ENCODE measurements at places on chromosomes 12 and 14. TPM values are rescaled to one million over a fixed set of nuclear protein-coding genes. Genes with fewer than 3 reads are reported as not detected.
A peak's percentile ranks its signal among the peaks of the same experiment; 100 is the strongest.

GRCh38 chr12:43416981-43417380 is 135.0 kb downstream of the ADAMTS20 start:
- DNase-seq, result no peak

The AQP5 gene
- not detected for total RNA-seq

DNA sequence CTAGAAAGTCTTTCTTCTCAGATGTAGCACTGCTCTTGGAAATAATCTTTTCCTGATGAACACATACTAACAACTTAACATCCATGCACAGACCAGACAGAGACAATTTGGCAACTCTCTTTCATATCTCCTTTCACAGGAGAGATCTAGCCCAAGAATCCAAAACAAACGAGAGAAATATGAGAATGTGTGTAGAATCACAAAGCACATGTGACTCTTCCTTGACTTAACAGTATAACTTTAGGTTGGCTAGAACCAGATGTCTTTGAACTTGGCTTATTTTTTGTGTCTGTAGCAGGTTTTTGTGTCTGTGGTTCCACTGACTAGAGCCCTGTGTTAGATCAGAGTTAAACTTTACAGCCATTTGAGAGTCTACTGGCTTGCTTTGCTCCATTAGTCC is 114.2 kb downstream of the STXBP6 start:
- no peak for DNase-seq

- DNase-seq, result no peak
Observed at GRCh38 chr12:45801625-45802024, 72.1 kb downstream of the ARID2 start.

GRCh38 chr14:59189091-59189785 is 771 bp downstream of the DAAM1 start:
- DNase-seq, result no peak

DNA sequence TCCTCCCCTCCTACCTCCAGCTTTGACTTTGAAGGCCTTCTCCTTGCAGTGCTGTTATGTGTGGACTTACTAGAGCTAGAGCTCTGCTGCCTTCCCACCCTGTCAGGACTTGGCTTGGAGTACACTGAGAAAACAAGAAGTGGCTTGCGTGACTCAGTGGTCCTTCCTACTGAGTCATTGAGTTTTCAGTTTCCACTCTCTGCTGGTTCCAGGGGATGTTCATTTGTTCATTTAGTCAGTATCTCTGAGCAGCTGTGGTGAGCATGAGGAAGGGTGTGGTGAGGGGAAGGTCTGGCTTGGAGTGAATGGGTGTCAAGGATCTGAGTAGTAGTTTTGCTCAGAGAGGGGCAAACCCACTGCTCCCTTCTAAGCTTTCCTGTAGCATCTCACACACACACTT is 17.2 kb upstream of the ELK3 start:
- no peak for DNase-seq

The CLECL1 gene
- not detected for total RNA-seq

The CLEC9A gene
- not detected for total RNA-seq

The CCDC38 gene
- not detected for total RNA-seq

GRCh38 chr12:47868041-47868440 is 36.8 kb downstream of the VDR start:
- no peak for DNase-seq

GRCh38 chr12:53972152-53972702 is 699 bp upstream of the HOXC11 start:
- no peak for DNase-seq

- no peak for DNase-seq
Observed at GRCh38 chr14:47626151-47627035, 49.0 kb downstream of the MDGA2 start.

DNA sequence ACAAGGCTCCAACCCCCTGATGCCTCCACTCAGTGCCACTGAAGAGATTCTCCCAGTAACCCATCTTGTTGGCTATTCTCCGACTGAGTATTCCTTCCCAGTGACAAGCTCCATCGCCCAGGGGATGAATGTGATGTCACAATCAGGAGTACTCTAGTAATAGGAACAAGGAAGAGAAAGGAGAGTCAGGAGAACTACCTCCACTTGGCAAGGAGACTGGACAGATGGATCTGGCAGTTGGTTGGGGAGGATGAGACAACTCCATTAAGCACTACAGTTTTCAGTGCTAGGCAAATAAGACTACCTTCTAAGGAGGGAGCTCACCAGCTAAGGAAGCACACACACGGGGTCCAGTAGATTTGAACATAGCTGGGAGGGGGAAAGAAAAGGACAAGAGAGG is 5.3 kb downstream of the RNF41 start:
- DNase-seq, result no peak

- no peak for DNase-seq
Observed at GRCh38 chr12:3259973-3260372, 182.8 kb downstream of the TSPAN9 start.

The KRT79 gene
- total RNA-seq, result 2.8 TPM

DNA sequence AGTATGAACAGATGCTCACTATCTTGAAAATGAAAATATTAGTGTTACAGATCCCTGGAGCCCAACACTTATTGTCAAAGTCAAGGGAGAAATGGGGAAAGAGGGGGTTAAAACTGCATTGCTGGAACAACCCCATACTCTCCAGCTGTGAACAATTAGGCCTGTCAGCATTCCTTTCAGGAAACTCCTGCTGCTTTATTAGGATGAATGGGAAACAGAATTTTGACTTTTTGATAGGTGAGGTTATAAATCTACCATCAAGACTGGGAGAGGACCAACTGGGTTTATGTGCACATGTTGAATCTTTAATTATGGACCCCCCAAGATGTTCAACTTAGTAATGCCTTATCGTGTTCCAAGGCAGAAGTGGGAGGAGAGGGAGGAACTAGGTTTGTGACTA is 85.0 kb downstream of the TMTC1 start:
- no peak for DNase-seq

GRCh38 chr14:69715725-69716477 is 51.0 kb upstream of the SRSF5 start:
- peak; percentile 66 for DNase-seq

GRCh38 chr14:83255015-83255726 is 1721.5 kb upstream of the SEL1L start:
- DNase-seq, result no peak

- no peak for DNase-seq
Observed at GRCh38 chr12:107053709-107054108, 39.6 kb downstream of the CRY1 start.

GRCh38 chr14:77763978-77764377 is 3.0 kb upstream of the SNW1 start:
- DNase-seq, result no peak

The TEX22 gene
- not detected for total RNA-seq

GRCh38 chr12:84964048-84964447 is 51.4 kb upstream of the SLC6A15 start:
- DNase-seq, result no peak

- DNase-seq, result peak; percentile 67
Observed at GRCh38 chr14:58239244-58240195, 5.1 kb upstream of the PSMA3 start.

- no peak for DNase-seq
Observed at GRCh38 chr14:51004801-51005526, 60.7 kb upstream of the PYGL start.

The ALDH2 gene
- total RNA-seq, result 129 TPM

DNA sequence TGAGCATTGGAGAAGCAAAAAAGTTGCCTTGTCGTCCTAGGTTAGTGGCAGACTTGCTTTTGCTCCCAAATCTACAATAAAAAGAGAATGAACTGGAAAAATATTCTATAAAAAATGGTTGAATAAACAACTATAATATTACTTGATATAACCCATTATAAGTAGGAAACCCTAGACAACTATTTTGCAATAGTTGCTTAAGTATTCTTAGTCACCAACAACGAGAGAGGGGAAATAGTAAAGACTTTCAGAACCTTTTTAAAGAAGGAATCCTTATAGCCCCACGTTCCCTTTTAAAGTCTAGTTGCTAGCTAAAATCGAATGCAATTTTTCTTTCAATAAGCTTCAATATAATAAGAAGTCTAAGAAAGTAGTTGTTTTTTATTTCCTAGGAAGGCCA is 17.5 kb downstream of the AQP6 start:
- DNase-seq, result no peak

- DNase-seq, result no peak
Observed at GRCh38 chr14:78142998-78143397, 27.2 kb upstream of the NRXN3 start.

The KITLG gene
- total RNA-seq, result 26.2 TPM

The TMEM119 gene
- total RNA-seq, result 10.4 TPM

DNA sequence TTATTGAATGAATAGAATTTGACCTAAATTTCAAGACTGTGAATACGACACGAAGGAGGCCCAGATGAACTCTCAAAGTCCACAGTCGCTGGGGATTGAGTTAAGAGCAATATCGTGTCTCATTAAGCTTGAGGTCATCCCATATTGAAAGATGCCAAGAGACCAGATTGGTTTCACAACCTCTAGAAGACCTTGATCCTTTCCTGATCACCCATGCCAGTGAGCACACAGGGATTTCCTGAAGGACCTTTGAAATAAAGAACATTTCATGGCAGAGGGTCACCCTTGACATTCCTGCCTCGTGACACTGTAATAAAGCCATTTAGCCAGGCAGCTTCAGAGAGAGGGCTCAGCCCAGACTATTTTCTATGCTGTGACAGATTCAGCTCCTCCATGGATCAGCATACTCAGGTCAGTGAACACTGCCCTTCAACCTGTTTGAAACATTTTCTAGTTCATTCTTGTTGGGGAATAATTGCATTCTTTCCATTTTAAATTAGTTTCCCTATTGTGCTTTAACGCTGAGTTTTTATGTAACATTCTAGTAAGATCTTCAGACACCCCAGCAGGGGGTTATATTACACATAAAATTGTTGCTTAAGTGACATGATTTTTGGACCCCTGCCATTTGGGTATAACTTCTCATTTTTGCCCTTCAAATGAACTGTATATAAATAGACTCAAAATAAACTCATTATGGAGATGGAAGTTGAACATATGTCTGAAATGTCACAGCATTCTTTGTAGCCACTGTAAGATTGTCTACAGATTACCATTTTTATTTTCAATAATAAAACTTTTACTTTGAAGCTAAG is 213.2 kb downstream of the C12orf50 start:
- DNase-seq, result no peak

- DNase-seq, result peak; percentile 74
Observed at GRCh38 chr12:401235-402028, at the start of gene CCDC77. Gene CCDC77, plus strand, starts transcription at chr12:401644. Its CDS starts 7,740 bp downstream, at chr12:409384.

DNA sequence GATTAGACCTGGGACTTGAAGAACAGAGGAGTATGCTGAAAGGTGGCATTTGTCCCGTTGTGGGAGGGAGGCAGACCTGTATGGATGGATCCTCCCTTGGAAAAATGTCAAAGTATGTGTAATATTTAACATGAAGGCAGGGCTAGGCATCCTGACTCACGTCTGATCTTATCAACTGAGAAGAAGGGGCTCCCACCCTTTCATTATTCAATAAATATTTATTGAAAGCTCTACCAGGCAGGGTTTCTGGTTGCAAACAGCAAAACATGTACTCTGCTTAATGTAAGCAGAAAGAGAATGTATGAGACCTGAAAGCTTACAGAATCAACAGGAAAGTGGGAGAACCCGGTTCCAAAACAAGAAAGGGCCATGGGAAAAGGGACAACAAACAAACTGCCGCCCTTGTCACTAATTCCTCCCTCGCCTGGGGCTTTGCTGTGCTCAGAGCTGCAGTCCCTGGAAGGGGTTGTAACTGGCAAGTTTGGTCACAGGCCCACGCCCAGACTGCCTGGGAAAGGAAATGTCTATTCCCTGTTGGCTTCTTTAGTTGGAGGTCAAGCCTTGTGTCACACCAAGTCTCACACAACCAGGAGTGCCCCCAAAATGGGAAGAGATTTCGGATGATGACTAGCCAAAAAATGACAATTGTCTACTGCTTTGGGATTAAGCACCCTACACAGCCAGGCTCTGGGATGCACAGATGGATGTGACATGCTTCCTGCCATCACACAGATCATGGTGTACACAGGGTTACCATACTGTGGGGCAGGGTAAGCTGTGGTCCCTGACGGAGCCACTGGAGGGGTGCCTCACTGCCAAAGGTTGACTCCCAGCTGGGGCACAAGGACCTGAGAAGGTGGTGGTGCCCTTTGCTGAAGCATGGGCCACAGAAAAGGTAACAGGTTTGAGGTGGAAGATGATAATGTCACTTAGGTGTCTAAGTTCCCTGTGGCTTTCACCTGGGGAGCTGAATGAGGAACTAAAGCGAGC is 36.8 kb downstream of the RAB35 start:
- no peak for DNase-seq

GRCh38 chr12:94592080-94592479 is 58.3 kb downstream of the TMCC3 start:
- no peak for DNase-seq

- no peak for DNase-seq
Observed at GRCh38 chr12:127819056-127819455, 447.9 kb upstream of the TMEM132C start.

The LTB4R gene
- 16.7 TPM for total RNA-seq

DNA sequence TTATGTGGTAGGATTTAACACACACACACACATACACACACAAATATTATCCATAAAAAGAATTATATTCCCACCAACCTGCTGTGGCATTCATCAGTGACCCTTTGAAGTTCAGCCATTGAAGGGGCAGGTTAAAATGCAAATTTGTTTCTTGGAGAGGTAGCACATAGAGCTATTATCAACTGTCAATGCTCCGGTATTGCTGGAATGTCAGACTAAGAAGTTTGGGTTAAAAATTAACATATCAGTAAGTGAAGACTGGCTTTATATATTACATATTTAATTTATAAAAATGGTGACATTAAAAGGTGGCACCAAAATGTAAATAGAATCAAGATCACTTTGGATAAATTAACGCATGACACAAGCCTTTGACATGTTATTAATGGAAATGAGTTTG is 207.3 kb downstream of the DAD1 start:
- no peak for DNase-seq

- no peak for DNase-seq
Observed at GRCh38 chr14:95273001-95273978, 46.4 kb downstream of the CLMN start.

GRCh38 chr14:22390195-22390594 is 198.8 kb downstream of the DAD1 start:
- DNase-seq, result no peak

DNA sequence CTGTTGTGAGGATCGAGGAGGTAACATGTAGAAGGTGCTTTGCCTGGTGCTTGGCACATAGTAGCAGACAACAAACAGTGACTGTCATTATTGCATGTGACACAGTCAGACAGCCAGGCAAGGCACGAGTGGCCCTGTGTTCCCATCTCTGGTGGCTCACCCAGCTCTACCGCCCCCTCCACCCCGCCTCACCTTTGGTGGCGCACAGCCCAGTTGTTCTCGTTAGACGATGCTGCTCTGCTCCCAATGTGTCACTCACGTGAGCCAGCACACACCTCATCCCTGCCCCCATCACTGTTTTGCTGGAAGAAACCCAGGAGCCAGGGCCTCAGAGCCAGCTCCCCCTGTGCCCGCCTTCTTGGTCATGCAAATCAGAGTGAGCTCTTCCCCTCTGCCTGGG is 113.3 kb downstream of the CALM1 start:
- no peak for DNase-seq

The SPRING1 gene
- total RNA-seq, result 30.7 TPM

DNA sequence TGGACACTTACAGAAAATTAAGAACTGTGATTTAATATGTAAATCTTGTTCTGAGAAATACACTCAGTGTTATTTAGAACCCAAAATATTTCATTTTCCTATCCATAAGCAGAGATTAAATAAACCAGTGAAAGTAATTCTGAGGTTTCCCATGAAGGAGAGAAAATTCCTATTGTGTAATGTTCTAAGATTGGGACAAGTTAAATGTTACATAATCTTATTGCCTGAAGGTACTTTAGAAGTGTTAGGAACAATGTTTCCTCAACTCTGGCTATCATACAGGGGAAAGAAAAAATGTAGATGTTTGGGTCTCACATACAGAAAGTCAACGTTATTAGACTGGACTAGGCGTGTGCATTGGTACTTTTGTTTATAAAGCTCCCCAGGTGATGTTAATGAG is 281.9 kb upstream of the SYT10 start:
- DNase-seq, result no peak
